Uterus (tissue), 4 donors: ENCODE measurements at places on chromosomes 3 and 15. TPM values are rescaled to one million over a fixed set of nuclear protein-coding genes. Genes with fewer than 3 reads are reported as not detected.

GRCh38 chr3:102038477-102039142, 189.3 kb downstream of the NFKBIZ start:
- no peak for DNase-seq

GRCh38 chr3:141901914-141902313, 25.5 kb downstream of the ATP1B3 start:
- DNase-seq: no peak

DNA sequence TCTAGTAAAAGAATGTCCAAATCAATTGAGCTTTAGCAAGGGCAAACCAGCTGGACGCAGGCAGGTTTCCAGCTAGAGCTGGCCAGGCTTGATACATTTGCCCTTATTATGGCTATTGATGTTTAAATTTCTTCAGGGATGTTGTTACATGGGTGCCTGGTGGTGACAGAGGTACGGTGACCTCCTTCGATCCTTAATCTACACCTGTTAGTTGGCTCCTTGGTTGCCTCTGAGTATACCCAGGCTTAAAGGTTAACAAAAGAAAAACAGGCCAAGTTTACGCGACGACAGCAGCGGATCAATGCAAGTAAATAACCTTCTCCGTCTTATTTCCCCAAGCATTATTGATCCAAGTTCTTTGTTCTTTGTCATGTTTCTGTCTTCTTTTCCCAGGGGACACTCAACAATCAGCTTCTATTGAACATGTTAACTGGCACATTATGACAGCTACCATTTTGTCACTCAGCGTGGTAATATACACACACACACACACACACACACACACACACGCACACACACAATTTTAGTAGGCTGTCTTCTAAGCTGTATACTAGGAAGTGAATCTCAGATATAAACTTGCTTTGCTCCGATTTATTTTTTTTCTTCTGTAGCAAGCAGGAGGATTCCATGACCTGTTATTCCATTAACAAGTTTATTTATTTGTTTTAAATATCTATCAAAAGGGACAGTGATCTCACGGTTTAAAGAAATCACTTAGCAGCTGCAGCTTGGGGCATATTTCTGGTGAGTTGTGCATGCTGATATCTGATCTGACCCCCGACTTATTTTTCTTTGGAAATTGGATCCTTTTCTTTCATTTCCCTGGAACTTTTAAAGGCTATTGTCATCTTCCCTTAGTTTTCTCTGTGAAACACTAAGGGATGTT, 844.7 kb downstream of the MCTP2 start:
- no peak for DNase-seq

DNA sequence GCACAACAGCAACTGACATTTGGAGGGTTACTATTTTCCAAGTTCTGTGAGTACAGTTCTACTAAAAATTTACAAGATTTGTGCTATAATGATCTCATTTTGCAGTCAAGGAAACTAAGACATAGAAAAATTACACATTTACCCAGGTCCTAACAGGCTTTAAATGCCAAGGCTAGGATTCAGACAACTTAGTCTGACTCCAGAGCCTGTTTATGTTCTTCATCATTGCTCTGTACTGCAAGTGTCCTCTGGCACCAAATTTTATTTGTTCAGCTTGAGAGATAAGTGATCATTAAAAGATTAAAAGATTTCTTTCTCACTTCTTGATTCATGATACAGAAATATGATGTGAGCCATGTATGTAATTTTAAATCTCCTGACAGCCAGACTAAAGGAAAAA, 290.8 kb downstream of the UBE2E2 start:
- DNase-seq: no peak

Gene ACSBG1
- not detected for total RNA-seq
